ENCODE measurements at places on chromosomes 1 and 21.
A peak's percentile ranks its signal among the peaks of the same experiment; 100 is the strongest.

DNA sequence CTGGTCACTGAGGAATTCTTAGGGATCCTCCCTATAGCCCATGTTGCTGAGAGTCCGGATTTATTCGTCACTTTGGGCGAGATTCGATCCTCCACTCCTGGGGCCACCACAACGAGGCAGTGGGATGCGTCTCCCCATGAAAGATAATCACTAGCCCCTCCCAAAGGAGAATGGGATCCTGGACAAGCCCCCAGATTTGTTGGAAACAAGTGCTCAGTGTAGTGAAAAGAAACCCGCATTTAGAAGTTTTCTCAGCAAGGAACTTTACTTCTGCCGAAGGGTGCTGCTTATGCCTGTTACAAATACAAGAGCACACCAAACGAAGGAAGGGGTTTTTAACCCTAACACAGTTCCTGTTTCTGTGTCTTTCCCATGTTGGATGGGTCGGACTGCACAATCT lies 83.3 kb downstream of the ZFYVE9 start:
- DNase-seq = no peak

GRCh38 chr1:116825720-116826438 lies 71.6 kb downstream of the CD2 start:
- DNase-seq = no peak

GRCh38 chr1:36257375-36257767 lies 33.1 kb downstream of the THRAP3 start:
- DNase-seq = peak; percentile 36

DNA sequence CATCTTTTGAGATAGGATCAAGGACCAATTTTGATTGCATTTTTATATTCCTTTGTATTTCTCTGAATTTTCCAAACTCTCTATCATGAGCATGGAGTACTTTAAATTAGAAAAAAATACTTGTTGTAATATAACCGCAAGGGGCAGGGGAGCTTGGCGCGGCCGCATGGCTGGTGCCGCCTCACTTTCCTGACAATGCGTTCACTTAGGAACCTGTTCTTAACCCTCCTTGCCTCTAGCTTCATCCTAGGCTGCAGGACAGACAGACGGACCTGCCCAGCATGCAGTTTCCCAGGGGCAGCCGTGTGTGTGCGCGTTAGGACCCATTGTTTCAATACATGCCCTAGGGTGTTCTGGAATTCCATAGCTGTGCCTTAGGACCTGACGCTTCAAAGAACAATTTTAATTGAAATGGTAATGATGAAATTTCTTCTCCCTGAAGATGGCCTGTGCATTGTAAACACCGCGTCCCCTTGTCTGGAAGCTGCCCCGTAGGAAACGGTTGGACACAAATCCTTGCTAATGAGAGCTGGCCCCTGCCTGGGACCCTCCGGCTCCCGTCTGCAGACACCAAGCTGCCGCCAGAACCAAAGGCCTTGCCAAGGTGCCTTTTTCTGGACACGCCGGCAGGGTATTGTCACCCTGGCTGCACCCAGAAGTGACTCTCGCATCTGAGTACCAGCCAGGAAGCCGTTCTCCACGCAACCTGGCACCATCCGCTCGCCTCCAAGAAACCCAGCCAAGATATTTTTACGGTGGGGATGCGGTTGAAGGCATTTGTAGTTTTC lies 466.4 kb downstream of the NPHP4 start:
- DNase-seq = no peak

GRCh38 chr1:169928438-169929209 lies 34.9 kb upstream of the SCYL3 start:
- DNase-seq = no peak

- DNase-seq = no peak
Observed at GRCh38 chr1:8938232-8938999, 7.3 kb upstream of the CA6 start.

DNA sequence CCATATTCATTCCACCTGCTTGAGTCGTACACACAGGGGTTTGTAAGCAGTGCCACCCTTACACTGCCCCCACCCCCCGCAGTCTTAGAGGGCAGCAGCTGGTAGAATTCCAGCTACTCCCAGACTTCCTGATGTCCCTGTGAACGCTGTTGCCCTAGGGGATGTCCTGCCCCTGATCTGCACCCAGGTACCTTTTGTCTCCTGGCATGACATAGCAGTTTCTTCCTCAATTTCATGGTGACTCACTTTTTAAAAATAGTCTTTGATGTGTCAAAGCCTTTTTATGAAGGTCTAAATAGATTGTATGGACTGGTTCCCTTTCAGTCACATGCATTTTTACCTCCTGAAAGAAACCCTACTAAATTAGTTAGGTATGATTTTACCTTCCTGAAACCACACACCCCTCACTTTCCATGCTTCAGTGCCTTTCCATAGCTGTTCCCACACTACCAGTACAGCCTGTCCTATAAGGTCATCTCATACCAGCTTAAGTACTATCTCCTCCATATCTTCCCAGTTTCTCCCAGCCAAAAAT lies 76.4 kb downstream of the ST3GAL3 start:
- DNase-seq = no peak

Data from activated CD4-positive, alpha-beta T cell treated with anti-CD3 and anti-CD28 coated beads for 48 hours (primary cell).